ENCODE measurements at places on chromosomes 6 and 20. TPM values are rescaled to one million over a fixed set of nuclear protein-coding genes. Genes with fewer than 3 reads are reported as not detected.
A peak's percentile ranks its signal among the peaks of the same experiment; 100 is the strongest.

Gene PCK1
- total RNA-seq = not detected

Gene GSTA3
- not detected for total RNA-seq

Gene BEND6
- total RNA-seq = 12.6 TPM

Gene PACSIN1
- not detected for total RNA-seq

- peak; percentile 53 for DNase-seq
Measured at GRCh38 chr6:154931711-154932424, 63.2 kb upstream of the TIAM2 start.

DNA sequence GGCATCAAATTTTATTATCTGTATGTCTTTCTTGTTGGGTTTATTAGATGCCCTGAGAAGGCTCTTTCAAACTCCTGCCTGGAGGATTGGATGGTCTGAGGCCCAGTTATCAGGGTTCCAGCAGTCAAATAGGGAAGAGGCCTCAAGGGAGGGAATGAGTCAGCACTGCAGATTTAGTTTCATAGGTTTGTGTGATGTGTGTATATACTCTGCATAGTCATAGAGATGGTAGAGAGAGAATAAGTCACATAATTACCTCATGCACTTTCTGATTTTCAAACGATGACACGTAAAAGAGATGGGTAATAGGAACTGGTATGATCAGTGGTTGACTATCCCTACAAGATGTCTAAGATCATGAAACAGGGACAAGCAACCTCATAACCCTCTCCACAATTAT lies 82.1 kb downstream of the ADAT2 start:
- peak; percentile 44 for DNase-seq

DNA sequence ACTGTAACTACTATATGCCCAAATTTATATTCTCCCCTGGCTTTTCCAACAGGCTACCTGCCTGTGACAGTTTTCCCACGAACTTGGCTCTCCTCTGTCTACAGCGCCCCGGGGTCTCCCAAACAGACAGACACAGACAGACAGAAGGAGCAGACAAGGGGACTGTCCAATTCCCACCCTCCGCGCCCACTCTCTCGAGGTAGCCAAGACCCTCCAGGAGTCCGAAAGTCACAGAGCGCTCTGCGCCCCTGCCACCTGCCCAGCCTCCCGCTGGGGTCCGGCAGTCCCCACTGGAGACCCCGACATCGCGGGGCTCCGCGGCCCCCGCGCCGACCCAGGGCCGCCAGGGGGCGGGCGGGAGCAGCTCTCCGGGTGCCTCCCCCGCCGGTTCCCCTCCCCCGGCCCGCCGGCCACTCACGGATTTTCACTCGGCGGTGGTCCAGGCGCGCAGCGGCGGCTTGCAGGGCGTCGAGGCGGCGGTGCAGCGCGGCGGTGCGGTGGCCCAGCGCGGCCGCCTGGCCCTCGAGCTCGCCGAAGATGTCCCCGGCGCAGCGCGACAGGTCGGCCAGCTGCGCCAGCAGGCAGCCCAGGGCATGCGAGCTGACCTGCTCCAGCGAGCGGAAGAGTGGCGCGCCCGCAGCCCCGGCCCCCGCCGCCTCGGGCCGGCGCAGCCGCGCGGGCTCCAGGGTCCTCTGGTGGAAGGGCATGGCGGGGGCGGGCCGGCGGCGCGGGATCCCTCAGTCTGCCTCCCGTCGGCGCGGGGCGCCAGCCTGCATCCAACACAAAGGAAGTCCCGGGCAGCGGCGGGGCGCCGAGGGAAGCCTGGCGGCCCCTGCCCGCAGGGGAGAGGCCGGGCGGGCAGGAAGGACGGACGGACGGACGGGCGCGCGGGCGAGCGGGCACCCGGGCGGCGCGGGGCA lies 81.3 kb upstream of the CCDC28A start:
- DNase-seq = peak; percentile 57

DNA sequence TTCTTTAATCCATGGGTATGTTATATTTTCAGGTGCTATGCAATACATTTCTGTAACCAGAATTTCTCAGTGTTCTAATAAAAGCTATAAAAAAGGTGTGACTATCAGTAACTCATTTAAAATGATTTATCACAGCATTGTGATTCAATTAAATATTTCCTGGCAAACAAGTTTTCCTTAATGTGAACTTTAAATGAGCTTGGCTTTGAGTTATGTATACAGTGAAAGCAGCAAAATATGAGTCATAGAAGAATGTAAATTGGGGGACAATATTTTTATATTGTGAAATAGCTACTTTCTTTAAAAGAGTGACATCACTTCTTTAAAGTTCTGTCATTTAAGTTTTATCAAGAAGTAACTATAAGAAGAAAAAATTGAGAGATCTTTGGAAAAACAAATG lies 484.9 kb upstream of the MAN1A1 start:
- peak; percentile 41 for DNase-seq

DNA sequence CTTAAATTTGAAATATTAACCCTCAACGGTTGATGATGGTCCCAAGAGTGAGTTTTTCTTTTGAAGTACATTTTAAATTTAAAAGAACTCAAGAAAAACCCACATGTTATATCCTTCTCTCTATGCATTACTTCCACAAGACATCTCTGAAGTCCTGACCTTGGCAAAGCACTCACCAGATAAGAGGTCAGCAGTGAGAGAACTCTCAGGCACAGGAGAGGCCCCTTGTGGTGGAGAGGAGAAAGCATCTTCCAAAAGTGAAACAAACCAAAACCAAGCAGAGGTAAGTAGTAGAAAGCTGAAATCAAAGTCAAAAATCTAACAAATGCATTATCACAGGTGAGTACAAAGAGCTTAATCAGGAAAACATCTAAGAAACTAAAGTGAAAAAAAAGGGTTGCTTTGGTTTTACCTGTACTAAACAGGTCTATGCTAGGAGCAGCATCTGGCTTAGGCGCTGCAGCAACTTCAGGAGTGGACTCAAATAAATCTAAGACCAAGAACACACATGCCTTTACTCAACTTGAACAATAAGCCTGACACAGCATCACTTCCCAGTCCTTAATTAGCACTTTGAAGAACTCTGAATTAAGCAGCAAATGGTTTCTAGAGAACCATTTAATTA lies 80.5 kb downstream of the PRSS35 start:
- DNase-seq = peak; percentile 8

DNA sequence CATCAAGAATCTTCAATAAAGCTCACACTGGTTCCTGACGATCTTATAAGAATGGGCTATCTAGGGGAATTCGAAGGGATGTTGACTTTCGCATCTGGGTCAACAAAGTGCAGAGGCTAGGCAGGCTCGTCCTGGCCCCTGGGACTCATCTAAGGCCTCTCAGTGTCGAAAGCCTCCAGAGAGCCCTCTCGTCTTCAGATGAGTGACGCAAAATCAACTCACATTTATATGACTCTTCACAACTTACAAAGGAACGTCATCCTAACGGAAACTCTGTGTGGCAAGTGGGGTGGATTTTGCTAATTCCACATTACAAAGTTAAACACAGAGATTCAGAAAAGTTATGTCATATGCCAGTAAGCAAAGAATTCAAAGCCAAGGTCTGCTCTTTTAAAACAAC lies 270.5 kb upstream of the EXOC2 start:
- DNase-seq = no peak

- peak; percentile 76 for DNase-seq
Measured at GRCh38 chr6:53673162-53673727, 7.7 kb upstream of the KLHL31 start.

Measured in fibroblast of lung (primary cell).